ENCODE measurements at places on chromosomes 7 and 10.
A peak's percentile ranks its signal among the peaks of the same experiment; 100 is the strongest.

- no peak for DNase-seq
These were observed 72.4 kb upstream of the DNAAF5 start for GRCh38 chr7:653829-654764.

DNA sequence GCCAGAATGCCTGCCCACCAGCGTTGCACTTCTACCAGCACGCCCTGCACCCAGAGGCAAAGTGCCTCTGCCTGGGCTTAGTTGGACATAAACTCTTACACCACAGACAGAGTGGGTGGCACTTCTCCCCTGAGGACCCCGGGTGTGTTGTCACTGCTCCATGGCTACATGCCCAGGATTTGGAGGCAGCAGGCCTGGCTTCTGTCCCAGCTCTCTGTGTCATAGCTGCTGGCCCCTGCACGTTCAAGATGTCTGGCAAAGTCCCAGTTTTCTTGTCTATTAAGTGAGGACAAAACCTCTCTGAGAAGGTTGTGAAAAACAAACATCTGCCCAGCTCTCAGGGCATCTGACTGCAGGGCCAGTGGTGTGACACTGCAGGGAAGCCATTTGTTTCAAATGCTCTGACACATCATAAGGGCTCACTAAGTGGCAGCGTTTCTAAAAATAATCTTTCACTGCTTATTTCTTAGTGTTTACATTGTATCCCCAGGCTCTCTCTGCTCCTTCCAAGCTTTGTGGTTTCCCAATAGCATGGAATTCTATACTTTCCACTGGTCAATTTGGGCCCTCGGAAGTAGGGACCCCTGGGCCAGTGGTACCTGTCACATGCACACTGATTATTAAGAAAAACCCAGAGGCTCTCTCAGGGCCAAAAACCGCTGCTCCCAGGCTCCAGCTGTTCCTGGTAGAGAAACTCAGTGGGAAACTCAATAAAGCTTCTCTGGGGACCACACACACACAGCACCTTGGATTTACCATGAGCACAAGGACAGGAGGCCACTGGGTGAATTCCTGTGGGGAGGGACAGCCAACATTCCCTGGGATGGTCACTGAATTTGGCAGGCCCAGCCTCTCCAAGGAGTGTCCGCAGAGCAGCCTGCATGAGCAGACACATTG lies 86.2 kb upstream of the ANLN start:
- DNase-seq, result peak; percentile 91

DNA sequence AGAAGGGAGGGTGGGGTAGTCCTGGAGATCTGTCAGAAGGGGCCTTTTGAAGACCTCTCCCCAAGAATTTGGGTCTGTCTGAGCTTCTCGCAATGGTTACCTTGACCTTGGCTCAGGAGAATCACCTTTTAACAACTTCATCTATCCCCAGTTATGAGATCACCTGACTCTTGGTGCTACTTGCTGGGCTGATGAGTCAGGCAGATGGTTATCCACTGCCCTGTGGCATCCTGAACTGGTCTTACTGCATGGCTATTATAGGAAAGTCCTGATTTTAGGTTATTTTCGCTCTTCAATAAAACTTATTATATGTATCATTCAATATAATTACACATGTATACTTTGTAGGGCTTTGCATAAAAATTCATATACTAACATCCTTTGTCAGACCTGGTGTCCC lies 274.7 kb downstream of the GFRA1 start:
- DNase-seq, result no peak

- DNase-seq, result no peak
These were observed 1240.9 kb upstream of the LRRTM3 start for GRCh38 chr10:65684896-65685295.

GRCh38 chr7:43303740-43304241 lies 191.3 kb downstream of the HECW1 start:
- no peak for DNase-seq

DNA sequence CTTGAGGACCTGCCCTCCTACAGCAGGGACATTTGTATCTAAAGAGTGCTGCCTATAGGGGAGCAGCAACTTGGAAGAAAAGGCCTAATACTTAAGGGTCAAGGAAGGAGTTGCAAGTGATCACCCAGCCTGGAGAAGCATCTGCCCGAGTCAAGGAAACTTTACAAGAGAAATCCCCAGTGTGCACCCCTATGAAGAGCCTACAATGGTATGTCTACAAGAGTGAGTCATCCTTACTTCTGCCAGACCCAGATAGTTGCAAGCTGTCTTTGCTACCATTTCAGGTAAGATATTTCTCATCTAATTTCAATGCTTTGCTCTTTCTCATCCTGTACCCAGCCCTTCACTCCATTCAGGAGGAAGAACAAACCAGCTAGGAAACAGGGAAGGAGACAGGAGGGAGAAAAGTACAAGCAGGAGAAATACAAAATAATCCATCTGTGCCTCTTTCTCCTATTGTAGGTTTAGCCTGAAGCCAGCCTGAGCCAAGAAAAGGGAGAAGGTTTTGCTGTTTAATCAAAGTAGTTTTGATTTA lies 34.4 kb upstream of the AGR3 start:
- DNase-seq, result no peak

DNA sequence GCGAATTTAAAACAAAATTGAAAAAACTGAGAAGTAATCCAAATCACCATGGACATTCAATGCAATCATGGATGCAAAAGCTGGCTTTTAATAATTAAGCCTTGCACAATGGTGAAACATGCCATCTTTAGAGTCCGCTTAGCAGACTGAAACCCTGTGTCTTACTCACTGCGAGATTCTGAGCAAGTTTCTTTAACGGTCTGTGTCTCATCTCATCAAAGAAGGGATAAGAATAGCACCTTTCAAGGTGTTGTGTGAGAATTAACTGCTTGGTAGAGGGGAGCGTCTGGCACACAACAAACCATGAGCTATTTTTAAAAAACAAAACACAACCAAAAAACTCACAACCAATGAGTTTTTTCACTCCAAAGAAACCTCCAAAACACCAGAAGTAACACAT lies 21.4 kb downstream of the ACBD7 start:
- DNase-seq, result no peak

DNA sequence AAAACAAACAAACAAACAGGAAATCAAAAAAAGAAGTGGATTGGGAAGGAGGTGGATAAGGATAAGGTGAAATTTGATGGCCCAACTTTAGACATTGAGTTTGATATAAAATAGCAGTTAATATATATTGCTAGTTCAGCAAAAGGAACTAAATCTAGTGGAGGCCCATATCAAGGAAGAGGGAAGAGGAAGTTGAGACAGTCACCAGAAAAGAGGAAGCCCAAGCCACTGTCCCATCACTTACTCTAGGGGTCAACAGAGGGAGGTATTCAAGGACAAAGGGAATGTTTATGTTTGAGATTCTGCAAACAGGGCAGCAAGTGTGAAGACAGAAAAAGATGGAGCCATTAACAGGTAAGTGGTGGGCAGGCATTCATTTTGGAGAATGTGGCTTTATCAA lies 3.7 kb downstream of the LAMTOR4 start:
- no peak for DNase-seq

DNA sequence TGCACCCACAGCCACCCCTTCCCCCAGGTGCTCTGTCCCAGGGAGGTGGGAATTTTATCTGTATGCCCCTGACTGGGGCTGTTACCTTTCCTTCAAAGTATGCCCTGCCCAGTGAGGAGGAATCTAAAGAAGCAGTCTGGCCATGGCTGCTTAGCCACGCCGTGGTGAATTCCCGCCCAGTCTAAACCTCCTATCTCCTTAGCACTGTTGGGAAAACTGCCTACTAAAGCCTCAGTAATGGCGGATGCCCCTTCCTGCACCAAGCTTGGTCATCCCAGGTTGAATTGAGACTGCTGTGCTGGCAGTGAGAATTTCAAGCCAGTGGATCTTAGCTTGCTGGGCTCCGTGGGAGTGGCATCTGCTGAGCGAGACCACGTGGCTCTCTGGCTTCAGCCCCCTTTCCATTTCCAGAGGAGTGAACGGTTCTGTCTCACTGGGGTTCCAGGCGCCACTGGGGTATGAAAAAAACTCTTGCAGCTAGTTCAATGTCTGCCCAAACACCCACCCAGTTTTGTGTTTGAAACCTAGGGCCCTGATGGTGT lies 87.2 kb downstream of the ABCC2 start:
- no peak for DNase-seq

All from NCI-H2081 (cell line).